Activated naive CD8-positive, alpha-beta T cell treated with anti-CD3 and anti-CD28 coated beads, Interleukin-2, amount 10 ng/mL, durations not matched to agents 7 days and 5 days (primary cell): ENCODE measurements at places on chromosomes 7 and 10. TPM values are rescaled to one million over a fixed set of nuclear protein-coding genes. Genes with fewer than 3 reads are reported as not detected.

DNA sequence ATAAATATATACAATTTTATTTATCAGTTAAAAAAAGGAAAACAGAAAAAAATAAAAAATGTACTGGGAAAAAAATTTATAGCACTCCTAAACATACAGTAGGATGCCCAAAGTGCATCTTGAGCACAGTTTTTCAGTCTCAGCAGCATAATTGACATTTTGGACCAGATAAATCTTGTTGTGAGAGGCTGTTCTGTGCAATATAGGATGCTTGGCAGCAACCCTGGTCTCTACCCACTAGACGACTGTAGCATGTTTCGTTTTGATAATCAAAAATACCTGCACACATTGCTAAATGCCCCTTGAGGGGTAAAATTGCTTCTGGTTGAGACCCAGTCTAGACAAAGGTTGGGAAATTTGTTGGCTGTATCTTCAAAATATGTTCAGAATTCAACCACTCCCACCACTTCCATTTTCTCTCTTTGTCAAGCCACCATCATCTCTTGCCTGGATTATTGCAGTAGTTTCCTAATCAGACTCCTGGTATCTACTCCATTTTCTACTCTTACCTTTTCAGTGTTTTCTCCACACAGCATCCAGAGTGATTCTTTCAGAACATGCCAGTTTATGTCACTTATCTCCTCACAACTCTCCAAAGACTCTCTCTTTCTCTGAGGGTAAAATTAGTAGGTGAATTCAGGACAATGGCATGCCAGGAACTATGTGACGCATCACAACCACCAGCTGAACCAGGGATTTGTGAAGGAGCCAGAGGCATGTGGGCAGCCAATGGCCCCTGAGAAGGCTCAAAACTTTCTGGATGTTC is 91.4 kb downstream of the GPR85 start:
- H3K27ac ChIP-seq = no peak overlapping the region
- no peaks in the 10 kb centered on the region for H3K36me3 ChIP-seq

GRCh38 chr10:49076741-49077521 is 38.4 kb downstream of the VSTM4 start:
- DNase-seq = no peak
- H3K27me3 ChIP-seq = peaks cover 18% of the 10 kb centered on the region
- H3K4me3 ChIP-seq = no peak overlapping the region

ORAI2 gene
- total RNA-seq = 58.3 TPM

DNA sequence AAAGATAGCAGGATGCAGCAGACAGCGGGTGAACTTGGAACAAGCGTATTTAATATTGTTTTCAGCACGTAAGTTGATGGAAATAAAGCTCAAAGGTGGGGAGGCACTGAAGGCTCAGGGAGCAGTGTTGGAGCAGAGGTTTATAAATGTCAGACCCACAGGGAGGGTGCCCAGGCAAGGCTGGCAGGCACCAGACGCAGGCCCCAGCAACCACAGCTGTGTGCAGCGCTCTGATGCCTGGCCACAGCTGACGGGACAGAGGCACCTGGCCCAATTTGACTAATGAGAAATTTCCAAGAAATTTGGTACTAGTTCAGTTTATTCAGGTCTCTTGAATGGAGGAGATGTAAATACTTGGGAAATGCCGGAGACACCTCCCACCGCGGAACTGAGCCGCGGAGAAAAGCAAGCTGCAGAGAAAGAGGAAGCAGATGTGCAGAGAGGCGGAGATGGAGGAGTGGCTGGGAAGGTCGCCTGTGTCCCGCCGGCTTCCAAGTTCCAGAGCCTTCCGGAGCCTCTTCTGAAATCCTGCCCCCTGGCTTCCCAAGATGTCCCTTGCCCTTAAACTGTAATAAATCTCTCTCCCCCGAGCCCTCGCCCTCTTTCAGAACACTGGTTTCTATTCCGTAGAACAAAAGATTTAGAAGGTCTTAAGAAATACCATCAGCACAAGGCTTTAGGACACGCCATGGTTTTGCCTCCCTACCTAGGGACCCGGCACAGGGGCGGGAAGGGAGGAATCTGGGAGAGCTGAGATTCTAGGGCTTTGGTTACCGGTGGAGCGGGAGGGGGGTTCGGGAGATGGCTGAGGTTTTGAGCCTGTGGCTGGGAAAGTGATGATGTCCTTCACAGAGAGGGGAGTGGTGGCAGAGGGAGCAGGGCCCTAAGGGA is 38.4 kb upstream of the PLXNA4 start:
- no peak for DNase-seq
- peaks cover 2% of the 10 kb centered on the region for H3K4me1 ChIP-seq
- H3K27ac ChIP-seq = no peak overlapping the region
- H3K27me3 ChIP-seq = peaks cover 20% of the 10 kb centered on the region

- no peak for DNase-seq
- H3K36me3 ChIP-seq = no peaks in the 10 kb centered on the region
- no peak overlapping the region for H3K27ac ChIP-seq
- H3K4me3 ChIP-seq = no peak overlapping the region
Measured at GRCh38 chr7:93055543-93056107, 62.2 kb downstream of the SAMD9 start.

DNA sequence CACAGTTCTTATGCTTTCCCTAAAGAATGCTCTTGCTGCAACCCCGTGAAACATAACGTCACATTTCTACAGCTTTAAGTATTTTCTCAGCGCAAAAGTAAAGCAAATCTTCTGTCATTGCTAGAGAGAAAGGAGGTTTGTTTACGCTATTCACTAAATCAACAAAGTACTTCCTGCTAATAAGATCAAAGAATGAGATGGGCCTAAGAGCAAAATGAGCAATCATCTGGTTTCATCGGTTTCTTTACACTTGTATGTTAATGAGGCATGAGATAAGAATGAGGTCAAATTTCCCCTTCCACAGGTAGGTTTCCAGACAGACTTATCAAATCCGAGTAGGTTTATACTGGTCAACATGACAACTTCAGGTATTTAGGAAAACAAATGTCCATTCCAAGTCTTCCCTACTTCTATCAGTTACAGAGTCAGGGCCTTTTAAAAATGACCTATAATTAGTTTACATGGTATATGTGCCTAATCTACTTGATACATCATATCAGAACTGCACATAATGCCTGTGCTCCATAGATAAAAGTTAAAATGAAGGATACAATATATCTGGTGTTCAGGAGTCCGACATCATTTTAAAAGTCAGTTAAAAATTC is 8.4 kb downstream of the USP6NL start:
- peaks cover 26% of the 10 kb centered on the region for H3K4me1 ChIP-seq
- H3K4me3 ChIP-seq = no peak overlapping the region
- H3K27ac ChIP-seq = no peak overlapping the region
- DNase-seq = no peak

- no peak overlapping the region for H3K27ac ChIP-seq
- no peak overlapping the region for H3K4me3 ChIP-seq
- no peak for DNase-seq
- H3K27me3 ChIP-seq = peaks cover 17% of the 10 kb centered on the region
- H3K36me3 ChIP-seq = no peaks in the 10 kb centered on the region
- no peaks in the 10 kb centered on the region for H3K4me1 ChIP-seq
Measured at GRCh38 chr7:121339082-121339481, 10.3 kb downstream of the WNT16 start.

DNA sequence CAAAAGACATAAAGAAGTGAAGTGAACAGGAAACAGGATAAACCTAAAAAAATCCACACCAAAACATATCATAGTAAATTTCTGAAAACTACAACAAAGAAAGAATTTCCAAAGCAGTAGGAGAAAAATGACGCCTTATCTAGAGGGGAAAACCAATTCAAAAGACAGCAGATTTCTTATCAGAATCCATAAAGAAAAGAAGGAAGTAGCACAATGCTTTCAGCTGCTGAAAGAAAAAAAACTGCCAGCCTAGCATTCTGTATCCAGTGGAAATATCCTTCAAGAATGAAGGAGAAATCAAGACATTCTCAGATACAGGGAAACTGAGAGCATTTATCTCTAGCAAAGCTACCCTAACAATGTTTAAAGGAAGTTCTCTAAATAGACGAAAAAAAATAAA is 37.8 kb downstream of the PDLIM1 start:
- H3K27ac ChIP-seq = no peak overlapping the region
- DNase-seq = no peak
- H3K4me3 ChIP-seq = no peak overlapping the region
- no peaks in the 10 kb centered on the region for H3K4me1 ChIP-seq
- peaks cover 2% of the 10 kb centered on the region for H3K36me3 ChIP-seq
- peaks cover 45% of the 10 kb centered on the region for H3K27me3 ChIP-seq

CPA4 gene
- not detected for total RNA-seq

- no peaks in the 10 kb centered on the region for H3K27me3 ChIP-seq
- H3K36me3 ChIP-seq = peaks cover 14% of the 10 kb centered on the region
- H3K4me3 ChIP-seq = no peak overlapping the region
- DNase-seq = no peak
Measured at GRCh38 chr10:59894114-59894513, 12.2 kb downstream of the CCDC6 start.

EVX1 gene
- total RNA-seq = not detected

GRCh38 chr7:12716134-12716681 is 28.8 kb downstream of the ARL4A start:
- H3K36me3 ChIP-seq = peaks cover 5% of the 10 kb centered on the region
- H3K4me3 ChIP-seq = peak overlapping the region; percentile 71
- no peaks in the 10 kb centered on the region for H3K27me3 ChIP-seq
- DNase-seq = no peak

DNA sequence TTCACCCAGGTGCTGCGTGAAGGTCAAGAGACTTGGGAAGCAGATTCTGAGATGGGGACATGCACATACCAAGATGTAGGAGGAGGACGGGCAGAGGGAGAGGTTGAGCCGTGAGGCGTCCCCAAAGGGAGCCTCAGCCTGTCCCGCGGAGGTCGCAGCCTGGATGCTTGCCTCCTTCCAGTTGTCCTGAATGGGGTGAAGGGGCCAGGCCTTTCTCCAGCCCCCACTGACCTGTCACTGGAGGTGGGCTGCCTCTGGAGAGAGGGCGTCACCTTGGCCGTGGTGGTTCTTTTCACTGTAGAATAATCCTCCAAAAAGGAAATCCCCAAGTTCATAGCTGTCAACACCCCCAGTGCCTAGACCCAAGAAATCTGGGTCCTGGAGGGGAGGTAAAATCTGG is 283.0 kb upstream of the VSTM2A start:
- H3K27me3 ChIP-seq = no peaks in the 10 kb centered on the region
- no peak overlapping the region for H3K27ac ChIP-seq
- H3K4me3 ChIP-seq = no peak overlapping the region
- H3K4me1 ChIP-seq = no peaks in the 10 kb centered on the region
- no peak for DNase-seq
- no peaks in the 10 kb centered on the region for H3K36me3 ChIP-seq

DNA sequence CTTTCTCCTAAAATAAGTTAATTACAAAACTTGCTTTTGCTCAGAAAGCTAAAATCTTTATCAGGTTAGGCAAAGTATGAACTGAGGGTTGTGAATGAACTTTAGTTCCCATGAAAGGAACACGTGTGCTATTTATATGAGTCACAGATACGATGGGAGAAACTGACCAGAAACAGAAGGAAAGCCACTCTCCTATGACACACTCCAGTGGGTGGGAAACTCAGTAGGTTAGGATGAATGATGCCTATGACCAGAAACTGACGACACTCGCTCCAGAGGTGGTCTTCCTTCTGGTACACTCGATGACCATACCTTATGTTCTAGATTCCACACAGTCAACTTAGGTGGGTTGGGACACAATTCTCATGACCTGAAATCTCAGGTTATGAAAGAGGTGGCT is 215.7 kb upstream of the INHBA start:
- H3K36me3 ChIP-seq = no peaks in the 10 kb centered on the region
- H3K27me3 ChIP-seq = peaks cover 37% of the 10 kb centered on the region
- no peaks in the 10 kb centered on the region for H3K4me1 ChIP-seq
- DNase-seq = no peak

C10orf143 gene
- 6.0 TPM for total RNA-seq

AMPH gene
- not detected for total RNA-seq

GRCh38 chr10:49609283-49610113 is 612 bp upstream of the SLC18A3 start:
- peaks cover 5% of the 10 kb centered on the region for H3K4me1 ChIP-seq
- H3K36me3 ChIP-seq = peaks cover 8% of the 10 kb centered on the region
- DNase-seq = no peak
- H3K4me3 ChIP-seq = no peak overlapping the region
- no peak overlapping the region for H3K27ac ChIP-seq

- no peaks in the 10 kb centered on the region for H3K36me3 ChIP-seq
- H3K27ac ChIP-seq = no peak overlapping the region
- no peak for DNase-seq
- no peak overlapping the region for H3K4me3 ChIP-seq
Measured at GRCh38 chr7:69190763-69191162, 407.5 kb upstream of the AUTS2 start.

HMX2 gene
- not detected for total RNA-seq

ACSM6 gene
- total RNA-seq = not detected

GRCh38 chr10:48740015-48740707 is 55.5 kb downstream of the WDFY4 start:
- peaks cover 9% of the 10 kb centered on the region for H3K27me3 ChIP-seq
- no peak overlapping the region for H3K4me3 ChIP-seq
- no peaks in the 10 kb centered on the region for H3K4me1 ChIP-seq
- H3K36me3 ChIP-seq = no peaks in the 10 kb centered on the region
- no peak for DNase-seq

GRCh38 chr7:2173189-2173827 is 59.4 kb downstream of the MAD1L1 start:
- no peaks in the 10 kb centered on the region for H3K27me3 ChIP-seq
- peaks cover 6% of the 10 kb centered on the region for H3K36me3 ChIP-seq
- H3K4me1 ChIP-seq = peaks cover 9% of the 10 kb centered on the region
- peak overlapping the region; percentile 41 for H3K27ac ChIP-seq
- no peak overlapping the region for H3K4me3 ChIP-seq

- no peak for DNase-seq
- H3K27me3 ChIP-seq = no peaks in the 10 kb centered on the region
- H3K4me3 ChIP-seq = no peak overlapping the region
- H3K36me3 ChIP-seq = no peaks in the 10 kb centered on the region
- no peak overlapping the region for H3K27ac ChIP-seq
Measured at GRCh38 chr7:15407910-15408309, 153.9 kb downstream of the AGMO start.

ITIH2 gene
- not detected for total RNA-seq

- no peak overlapping the region for H3K27ac ChIP-seq
- no peaks in the 10 kb centered on the region for H3K36me3 ChIP-seq
- H3K4me1 ChIP-seq = no peaks in the 10 kb centered on the region
- DNase-seq = no peak
Measured at GRCh38 chr10:105691811-105692210, 1050.7 kb downstream of the SORCS3 start.

GRCh38 chr10:11958956-11959355 is 83.7 kb downstream of the UPF2 start:
- H3K36me3 ChIP-seq = peaks cover 41% of the 10 kb centered on the region
- no peak overlapping the region for H3K4me3 ChIP-seq
- DNase-seq = no peak
- no peak overlapping the region for H3K27ac ChIP-seq
- no peaks in the 10 kb centered on the region for H3K4me1 ChIP-seq

RPP38 gene
- total RNA-seq = 14.6 TPM

SYT15 gene
- total RNA-seq = 1.4 TPM

GRCh38 chr7:149776289-149776688 is 2.9 kb upstream of the ZNF467 start:
- no peak overlapping the region for H3K27ac ChIP-seq
- H3K4me1 ChIP-seq = peaks cover 2% of the 10 kb centered on the region
- peak; percentile 26 for DNase-seq
- H3K36me3 ChIP-seq = no peaks in the 10 kb centered on the region
